Activated T-cell treated with anti-CD3 and anti-CD28 coated beads for 24 hours (primary cell): ENCODE measurements at places on chromosomes 6 and 20.

- no peak for DNase-seq
Measured at GRCh38 chr6:27811451-27811772, 100.8 kb downstream of the OR2B2 start.

DNA sequence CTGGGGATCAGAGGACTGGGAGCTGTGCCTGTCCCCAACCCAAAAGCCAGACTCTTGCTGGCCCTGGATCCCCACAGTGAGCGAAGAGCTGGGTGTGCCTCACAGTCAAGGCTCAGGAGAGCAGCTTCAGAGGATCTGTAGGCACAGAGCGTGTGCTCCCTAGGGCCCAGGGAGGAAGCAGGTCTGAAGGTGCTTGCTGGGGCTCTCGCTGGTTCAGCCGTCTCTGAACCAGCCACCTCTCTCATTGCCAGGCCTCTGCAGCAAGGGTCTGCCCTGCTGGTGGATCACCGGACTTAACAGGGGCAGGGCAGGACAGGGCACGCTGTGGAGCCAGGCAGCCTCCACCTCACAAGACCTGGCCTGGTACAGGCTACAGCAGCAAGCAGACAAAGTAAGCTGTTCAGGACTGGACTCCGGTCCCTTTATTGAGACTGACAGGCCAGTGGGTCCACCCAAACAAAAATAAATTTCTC is 13.8 kb downstream of the PCIF1 start:
- DNase-seq, result no peak

DNA sequence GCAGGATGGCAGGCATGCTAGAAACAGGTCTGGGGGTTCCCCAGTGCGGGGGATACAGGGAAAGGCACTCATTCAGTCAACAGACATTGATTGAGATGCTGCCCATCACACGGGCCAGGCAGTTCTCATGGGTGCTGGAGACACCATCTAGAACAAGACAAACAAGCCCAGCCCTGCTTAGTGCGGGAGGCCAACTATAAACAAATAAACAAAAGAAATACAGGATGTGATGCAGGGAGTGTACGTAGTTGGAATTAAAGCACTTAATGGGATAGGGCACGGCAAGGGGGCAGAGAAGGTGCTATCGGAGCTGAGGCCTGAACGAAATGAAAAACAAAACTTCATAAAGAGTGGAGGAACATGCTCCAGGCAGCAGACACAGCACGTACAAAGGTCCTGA is 169.3 kb downstream of the PREX1 start:
- no peak for DNase-seq

GRCh38 chr20:58306421-58307261 is 2.9 kb upstream of the RAB22A start:
- DNase-seq, result peak; percentile 65

- no peak for DNase-seq
Measured at GRCh38 chr6:20846602-20847028, 312.4 kb downstream of the CDKAL1 start.

- DNase-seq, result no peak
Measured at GRCh38 chr6:3778701-3779573, 27.4 kb upstream of the PXDC1 start.

GRCh38 chr20:62977613-62978560 is 25.4 kb downstream of the SLC17A9 start:
- peak; percentile 64 for DNase-seq
